ENCODE measurements at places on chromosomes 3 and 15.

DNA sequence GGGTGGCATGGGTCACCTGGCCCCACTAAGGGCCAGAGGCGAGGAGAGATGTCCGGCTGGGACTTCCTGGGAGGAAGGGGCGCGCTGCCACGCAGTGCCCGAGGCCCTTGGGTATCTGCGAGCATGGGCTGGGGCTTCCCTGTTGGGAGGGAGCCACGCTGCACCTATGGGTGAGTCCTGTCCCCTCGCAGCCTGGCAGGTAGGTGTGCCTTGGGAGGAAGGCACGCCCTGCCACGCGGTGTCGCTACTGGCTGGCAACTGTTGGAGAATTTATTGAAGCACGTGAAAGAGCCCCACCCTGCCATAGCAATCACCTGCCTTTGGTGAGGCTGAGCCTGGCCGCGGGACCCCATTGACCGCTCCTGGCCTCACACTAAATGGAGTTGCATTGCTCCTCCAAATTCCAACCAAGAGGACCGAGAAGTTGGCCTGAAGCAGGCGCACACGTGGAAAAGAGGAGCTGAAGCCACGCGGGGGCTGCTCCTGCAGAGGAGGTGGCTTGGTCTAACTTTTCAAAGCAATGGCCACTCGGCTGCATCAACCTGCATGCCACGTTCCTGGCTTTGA is 134.2 kb downstream of the TJP1 start:
- H3K27ac ChIP-seq, result no peak overlapping the region
- no peak overlapping the region for H3K4me3 ChIP-seq
- H3K4me1 ChIP-seq, result peaks cover 9% of the 10 kb centered on the region
- no peak for DNase-seq
- H3K27me3 ChIP-seq, result no peaks in the 10 kb centered on the region

DNA sequence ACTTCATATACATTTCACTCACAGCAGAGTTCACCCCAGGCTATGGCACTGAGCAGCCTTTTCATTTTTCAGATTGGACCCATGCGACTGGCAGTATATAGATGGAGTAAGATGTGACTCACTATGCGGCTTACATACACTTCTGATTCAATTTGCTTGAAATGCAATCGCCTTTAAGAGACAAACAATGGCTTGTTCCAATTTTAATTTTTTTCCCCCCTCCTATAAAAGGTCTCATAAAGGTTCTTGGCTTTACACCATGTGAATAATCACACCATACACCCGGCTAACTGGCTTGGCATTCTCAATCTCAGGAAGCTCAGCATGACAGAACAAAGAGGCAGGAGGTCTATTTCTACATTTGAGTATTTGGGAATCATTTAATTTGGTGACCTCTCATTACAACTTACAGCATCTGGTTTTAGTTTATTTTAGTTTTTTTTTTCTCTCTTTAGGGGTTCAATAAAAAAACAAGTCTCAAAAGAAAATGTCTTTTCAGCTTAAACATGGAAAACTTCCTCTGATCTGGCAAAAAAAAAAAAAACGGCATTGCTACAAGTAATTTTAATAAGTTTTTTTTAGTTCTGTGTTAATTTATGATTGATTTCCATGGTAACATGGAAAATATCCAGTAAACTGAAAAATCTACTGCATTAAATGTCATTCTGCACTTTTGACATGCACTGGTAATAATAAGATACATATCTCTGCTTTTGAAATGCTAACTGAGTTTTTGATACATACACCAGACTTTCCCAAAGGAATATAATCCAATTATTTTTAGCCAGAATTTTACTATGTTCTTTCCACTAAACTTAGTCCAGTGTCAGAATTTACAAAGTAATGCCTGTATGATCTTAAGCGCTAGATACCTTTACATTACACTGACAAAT is 38.8 kb downstream of the GADL1 start:
- no peaks in the 10 kb centered on the region for H3K4me1 ChIP-seq
- no peak for DNase-seq
- H3K36me3 ChIP-seq, result no peaks in the 10 kb centered on the region
- H3K27me3 ChIP-seq, result peaks cover 1% of the 10 kb centered on the region
- no peak overlapping the region for H3K27ac ChIP-seq

DNA sequence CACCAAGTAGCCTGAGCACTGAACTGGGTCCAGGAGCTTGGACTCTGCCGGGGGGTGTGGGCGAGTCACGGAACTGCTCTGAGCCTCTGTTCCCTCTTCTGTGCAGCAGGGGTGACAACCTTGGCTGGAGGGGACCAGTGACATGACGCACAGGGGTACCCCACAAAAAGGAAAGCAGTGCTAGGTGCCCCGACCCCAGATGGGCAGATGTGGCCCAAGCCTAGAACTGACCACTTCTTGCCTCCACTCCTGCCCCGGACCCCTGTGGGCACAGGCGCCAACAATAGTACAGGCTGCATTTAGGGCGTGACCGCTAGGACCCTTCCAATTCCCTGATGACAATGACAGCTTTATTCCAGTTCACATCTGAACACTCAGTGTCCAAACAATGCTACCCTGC is 255.9 kb upstream of the LYSMD4 start:
- H3K36me3 ChIP-seq, result no peaks in the 10 kb centered on the region
- H3K4me3 ChIP-seq, result no peak overlapping the region
- H3K4me1 ChIP-seq, result no peaks in the 10 kb centered on the region

DNA sequence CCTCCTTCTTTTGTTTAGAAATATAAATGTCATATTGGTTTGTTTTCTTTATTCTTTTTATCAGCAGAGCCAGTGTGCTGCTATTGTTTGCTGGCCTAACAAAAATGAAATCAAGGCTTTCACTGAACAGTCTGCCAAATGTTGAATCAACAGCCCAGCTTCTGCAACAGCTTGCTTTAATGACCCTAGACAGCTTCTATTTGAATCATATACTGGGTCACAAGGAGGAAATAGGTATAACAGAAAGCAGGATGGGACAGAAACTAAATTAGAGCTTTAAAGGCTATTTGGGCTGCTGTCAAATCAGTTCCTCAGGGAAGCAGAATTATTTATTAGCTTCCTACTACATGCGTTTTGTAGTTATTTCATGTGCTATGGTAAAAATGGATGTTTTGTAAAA is 12.1 kb upstream of the DNAJC13 start:
- no peaks in the 10 kb centered on the region for H3K36me3 ChIP-seq
- no peak overlapping the region for H3K4me3 ChIP-seq
- H3K4me1 ChIP-seq, result no peaks in the 10 kb centered on the region
- peaks cover 5% of the 10 kb centered on the region for H3K27me3 ChIP-seq
- no peak for DNase-seq

GRCh38 chr15:59154243-59154642 is 49.3 kb downstream of the CCNB2 start:
- no peak overlapping the region for H3K27ac ChIP-seq
- H3K36me3 ChIP-seq, result peaks cover 34% of the 10 kb centered on the region
- H3K4me3 ChIP-seq, result no peak overlapping the region

- no peak overlapping the region for H3K4me3 ChIP-seq
- peak; percentile 94 for DNase-seq
- peaks cover 11% of the 10 kb centered on the region for H3K4me1 ChIP-seq
- no peaks in the 10 kb centered on the region for H3K27me3 ChIP-seq
- H3K36me3 ChIP-seq, result no peaks in the 10 kb centered on the region
Measured at GRCh38 chr3:157248590-157249422, 88.9 kb upstream of the CCNL1 start.

DNA sequence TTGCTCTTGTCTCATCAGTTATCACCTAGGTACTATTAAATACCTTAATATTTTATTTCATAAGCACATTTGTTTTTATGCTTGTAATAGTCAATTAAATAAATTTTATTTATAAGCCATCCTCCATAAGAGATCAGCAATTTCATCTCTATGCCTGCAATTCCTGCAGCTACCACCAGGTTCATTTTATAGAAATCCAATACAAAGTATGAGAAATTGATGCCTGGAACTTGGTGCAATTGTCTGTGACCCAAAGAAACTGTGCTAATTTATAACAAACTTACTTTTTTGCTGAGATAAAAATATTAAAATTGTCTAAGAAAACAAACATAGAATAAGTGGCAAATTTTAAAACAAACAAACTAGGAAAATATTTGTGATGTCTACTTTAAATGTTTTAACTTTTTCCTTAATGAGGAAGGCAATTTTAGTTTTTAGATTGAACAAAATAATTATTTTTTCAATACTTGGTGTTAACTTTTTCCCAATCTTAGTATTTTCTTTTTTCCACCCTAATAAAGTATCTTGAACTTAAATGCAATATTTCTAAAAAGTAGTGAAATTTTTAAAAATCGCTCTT is 1026.6 kb downstream of the ROBO1 start:
- H3K27ac ChIP-seq, result no peak overlapping the region
- H3K27me3 ChIP-seq, result no peaks in the 10 kb centered on the region
- no peak for DNase-seq
- H3K4me3 ChIP-seq, result no peak overlapping the region

- peaks cover 6% of the 10 kb centered on the region for H3K27me3 ChIP-seq
- no peaks in the 10 kb centered on the region for H3K36me3 ChIP-seq
- DNase-seq, result no peak
- H3K4me3 ChIP-seq, result no peak overlapping the region
Measured at GRCh38 chr3:134761213-134761612, 33.8 kb upstream of the EPHB1 start.

- H3K27me3 ChIP-seq, result no peaks in the 10 kb centered on the region
- peak overlapping the region; percentile 51 for H3K27ac ChIP-seq
- DNase-seq, result no peak
- H3K36me3 ChIP-seq, result no peaks in the 10 kb centered on the region
- peaks cover 21% of the 10 kb centered on the region for H3K4me1 ChIP-seq
- no peak overlapping the region for H3K4me3 ChIP-seq
Measured at GRCh38 chr3:14222900-14223594, 44.4 kb downstream of the LSM3 start.

DNA sequence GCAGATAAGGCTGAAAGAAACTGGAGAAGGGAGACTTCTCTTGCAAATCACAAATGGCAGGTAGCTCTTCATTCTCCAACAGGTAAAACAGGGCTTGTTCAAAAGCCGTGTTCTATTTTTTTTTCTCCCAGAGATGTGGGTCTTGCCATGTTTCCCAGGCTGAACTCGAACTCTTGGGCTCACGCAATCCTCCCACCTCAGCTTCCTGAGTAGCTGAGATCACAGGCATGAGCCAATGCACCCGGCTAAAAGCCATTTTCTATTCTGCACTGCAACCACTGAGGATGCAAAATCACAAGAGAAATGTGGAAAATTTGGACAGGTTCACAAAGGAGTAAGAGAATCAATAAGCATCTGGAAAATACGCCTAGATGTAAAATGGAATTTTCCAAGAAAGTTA is 19.5 kb downstream of the EIF4E3 start:
- H3K4me3 ChIP-seq, result no peak overlapping the region
- no peaks in the 10 kb centered on the region for H3K36me3 ChIP-seq

DNA sequence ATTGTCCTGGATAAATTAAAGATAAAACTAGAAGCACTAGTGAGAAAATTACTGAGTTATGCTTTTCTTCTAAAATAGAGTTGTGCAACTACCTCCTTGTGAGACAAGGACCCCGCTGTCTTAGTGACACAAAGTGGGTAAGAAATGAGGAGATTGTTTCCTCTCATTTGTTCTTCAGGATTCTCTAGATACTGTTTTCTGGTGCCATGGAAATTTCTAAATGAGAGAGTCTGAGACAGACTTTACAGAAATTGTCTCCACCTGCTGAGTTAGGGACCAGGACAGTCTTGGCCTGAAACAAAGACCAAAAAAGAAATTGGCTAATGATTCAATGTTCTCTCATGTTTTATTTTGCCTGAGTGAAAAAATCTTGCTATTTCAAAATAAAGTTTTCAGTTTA is 427.5 kb downstream of the TUSC7 start:
- no peak overlapping the region for H3K27ac ChIP-seq
- H3K36me3 ChIP-seq, result no peaks in the 10 kb centered on the region

GRCh38 chr3:79661896-79662295 is 105.9 kb downstream of the ROBO1 start:
- H3K36me3 ChIP-seq, result no peaks in the 10 kb centered on the region
- no peaks in the 10 kb centered on the region for H3K4me1 ChIP-seq
- DNase-seq, result no peak
- H3K27me3 ChIP-seq, result no peaks in the 10 kb centered on the region
- H3K27ac ChIP-seq, result no peak overlapping the region

GRCh38 chr15:25170781-25171110 is 216.0 kb downstream of the SNRPN start:
- H3K36me3 ChIP-seq, result no peaks in the 10 kb centered on the region
- H3K27me3 ChIP-seq, result no peaks in the 10 kb centered on the region
- H3K4me3 ChIP-seq, result no peak overlapping the region
- H3K4me1 ChIP-seq, result no peaks in the 10 kb centered on the region
- H3K27ac ChIP-seq, result no peak overlapping the region

DNA sequence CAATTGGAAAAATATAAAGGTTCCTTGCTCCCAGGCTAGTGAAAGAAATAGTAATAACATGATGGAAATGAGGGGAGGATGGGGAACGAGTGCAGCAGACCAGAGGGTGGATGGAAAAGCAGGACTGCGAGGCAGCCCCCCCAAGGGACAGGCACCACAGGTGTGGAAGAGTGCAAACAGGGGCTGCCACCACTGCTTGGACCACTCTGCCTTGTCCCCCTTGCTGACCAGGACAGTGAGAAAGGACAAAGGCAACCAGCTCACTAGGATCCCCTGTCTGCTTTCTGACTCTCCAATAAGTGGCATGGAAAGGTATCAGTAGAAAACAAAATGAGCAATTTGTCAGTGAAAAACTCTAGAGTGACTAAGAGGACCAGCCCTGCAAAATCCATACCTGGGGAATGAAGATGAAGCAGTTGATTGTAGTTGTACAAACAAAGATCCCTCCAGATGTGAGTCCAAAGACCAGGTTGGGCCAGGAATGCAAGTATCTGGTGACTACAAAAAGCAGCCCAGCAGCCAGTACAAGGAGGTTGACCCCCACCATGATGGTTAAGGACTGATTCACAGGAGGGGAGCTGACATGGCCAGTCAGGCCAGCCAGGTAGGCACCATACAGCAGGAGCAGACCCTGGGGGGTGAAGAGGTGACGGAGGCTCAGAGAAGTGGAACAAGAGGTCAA is 86.6 kb upstream of the GSK3B start:
- H3K36me3 ChIP-seq, result no peaks in the 10 kb centered on the region
- no peak overlapping the region for H3K4me3 ChIP-seq
- no peak for DNase-seq
- H3K27ac ChIP-seq, result no peak overlapping the region

DNA sequence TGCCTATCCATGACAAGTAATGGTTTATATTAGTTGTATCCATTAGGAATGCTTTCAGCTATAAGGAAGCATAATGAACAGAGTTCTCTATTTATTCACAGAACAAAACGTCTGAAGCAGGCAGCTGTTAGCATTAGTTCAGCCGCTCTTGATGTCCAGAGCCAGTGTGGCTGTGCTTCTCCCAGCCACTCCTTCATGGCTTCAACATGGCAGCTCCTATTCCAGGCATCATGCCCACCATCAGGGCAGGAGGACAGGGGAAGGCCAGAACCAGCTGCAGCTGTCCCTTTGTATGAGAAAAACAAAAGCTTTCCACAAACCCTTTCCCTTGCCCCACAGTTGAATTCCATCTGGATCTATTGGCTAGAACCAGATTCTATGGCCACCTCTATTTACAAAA is 12.9 kb upstream of the SNRK start:
- peaks cover 15% of the 10 kb centered on the region for H3K27me3 ChIP-seq
- H3K36me3 ChIP-seq, result no peaks in the 10 kb centered on the region
- no peak overlapping the region for H3K27ac ChIP-seq
- H3K4me1 ChIP-seq, result no peaks in the 10 kb centered on the region
- no peak for DNase-seq

Data from IMR-90 (cell line).